Smooth muscle cell of the brain vasculature (primary cell): ENCODE measurements at places on chromosomes 4 and X.
A peak's percentile ranks its signal among the peaks of the same experiment; 100 is the strongest.

GRCh38 chr4:157824021-157824420 lies 348.8 kb downstream of the GASK1B start:
- no peak for DNase-seq

- no peak for DNase-seq
Measured at GRCh38 chr4:26877406-26877805, 16.8 kb downstream of the STIM2 start.

- no peak for DNase-seq
Measured at GRCh38 chrX:20547611-20548051, 280.9 kb upstream of the RPS6KA3 start.

DNA sequence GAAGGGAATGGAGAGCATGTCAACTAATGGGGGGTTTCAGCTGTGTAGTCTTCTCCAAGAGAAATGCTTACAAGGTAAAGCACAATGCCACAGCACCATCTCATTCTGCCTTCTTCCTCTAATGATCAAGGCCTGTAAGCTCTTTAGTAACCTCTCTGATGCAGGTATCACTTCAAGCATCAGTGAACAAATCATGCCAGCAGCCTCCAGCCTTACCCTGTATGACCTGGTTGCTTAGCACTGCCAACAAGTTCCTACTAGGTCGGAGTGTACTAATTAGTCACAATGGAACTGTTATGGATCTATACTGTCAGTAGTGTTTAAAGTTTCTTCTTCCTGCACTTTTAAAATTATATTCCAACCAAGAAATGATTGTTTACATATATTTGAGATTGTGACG lies 197.7 kb downstream of the GRID2 start:
- no peak for DNase-seq

GRCh38 chr4:156111686-156112085 lies 158.0 kb upstream of the CTSO start:
- no peak for DNase-seq

GRCh38 chr4:114272226-114272625 lies 292.8 kb upstream of the ARSJ start:
- DNase-seq = peak; percentile 85

DNA sequence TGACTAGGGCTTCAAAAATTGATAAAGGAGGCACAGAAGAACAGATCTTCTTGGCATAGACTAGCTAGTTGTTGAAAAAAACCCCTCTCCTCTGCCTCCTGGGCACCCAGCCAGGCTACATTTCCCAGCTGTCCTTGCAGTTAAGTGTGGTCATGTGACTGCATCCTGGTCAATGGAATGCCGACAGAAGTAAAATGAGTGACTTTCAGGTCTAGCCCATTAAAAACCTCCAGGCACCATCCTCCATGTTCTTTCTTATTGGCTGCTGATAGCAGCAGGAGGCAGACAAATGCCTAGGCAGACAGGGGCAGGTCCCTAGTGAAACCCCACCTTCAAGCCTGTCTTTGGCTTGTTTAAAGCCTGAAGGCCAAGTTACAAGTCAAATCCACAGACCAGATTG lies 35.3 kb downstream of the ATXN3L start:
- DNase-seq = no peak
